ENCODE measurements at places on chromosomes 1 and 21.

GRCh38 chr1:31335007-31335406 lies 37.9 kb downstream of the FABP3 start:
- H3K27me3 ChIP-seq = no peaks in the 10 kb centered on the region
- DNase-seq = no peak
- H3K27ac ChIP-seq = no peak overlapping the region
- peaks cover 4% of the 10 kb centered on the region for H3K36me3 ChIP-seq

DNA sequence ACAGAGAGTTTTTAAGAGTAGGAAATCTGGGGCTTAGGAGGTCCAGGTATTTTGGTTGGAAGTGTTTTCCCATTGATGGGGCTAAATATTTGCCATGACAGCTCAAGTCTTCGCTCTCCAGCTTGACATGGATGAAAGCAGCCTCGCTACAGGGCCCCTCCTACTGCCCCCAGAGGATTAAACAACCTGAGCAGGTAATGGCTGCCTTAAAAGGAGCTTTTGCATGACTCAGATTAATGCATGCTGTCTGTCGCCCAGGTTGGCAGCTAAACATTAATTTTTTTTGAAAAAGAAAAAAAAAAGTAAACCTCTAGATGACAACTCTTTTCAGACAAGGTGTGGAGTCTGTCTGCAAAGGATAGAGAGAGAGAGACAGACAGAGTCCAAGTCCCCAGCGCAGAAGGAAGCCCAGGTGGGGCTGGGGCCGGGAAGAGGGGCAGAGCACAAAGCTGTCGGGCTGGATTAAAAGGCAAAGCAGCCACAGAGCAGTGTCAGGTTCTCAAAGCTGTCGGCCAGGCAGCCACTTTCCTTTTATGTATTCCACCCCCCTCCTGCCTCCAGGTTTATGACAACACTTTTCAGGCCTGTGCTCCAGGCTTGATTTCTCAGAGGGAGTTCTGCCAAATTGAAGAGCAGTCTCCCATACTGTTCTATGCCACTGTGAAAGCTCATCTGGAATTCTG lies 127.9 kb downstream of the CLIC6 start:
- no peaks in the 10 kb centered on the region for H3K36me3 ChIP-seq
- no peaks in the 10 kb centered on the region for H3K4me1 ChIP-seq
- H3K4me3 ChIP-seq = no peak overlapping the region

- H3K4me1 ChIP-seq = no peaks in the 10 kb centered on the region
Observed at GRCh38 chr1:172754609-172755008, 95.7 kb downstream of the FASLG start.

GRCh38 chr1:19287436-19288185 lies 959 bp downstream of the AKR7A3 start:
- no peak overlapping the region for H3K27ac ChIP-seq
- no peak for DNase-seq
- peaks cover 5% of the 10 kb centered on the region for H3K4me1 ChIP-seq

DNA sequence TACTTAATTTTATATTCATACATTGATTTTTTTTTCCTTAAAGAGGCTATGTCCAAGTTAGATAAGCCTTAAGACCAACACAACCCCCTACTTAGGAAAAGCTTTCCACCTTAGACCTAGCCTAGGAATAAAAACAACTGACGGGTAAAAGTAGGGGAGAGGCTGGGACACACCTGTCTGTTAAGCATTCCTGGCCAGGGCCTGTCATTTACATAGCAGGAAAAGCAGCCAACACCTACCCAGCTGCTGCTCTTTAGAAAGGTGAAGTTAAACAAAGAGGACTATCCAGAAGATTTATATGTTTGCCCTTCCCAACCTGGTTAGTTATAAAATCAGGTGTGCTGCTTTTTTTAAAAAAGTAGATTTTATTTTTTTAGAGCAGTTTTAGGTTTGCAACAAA lies 29.1 kb upstream of the SAMD13 start:
- no peak overlapping the region for H3K27ac ChIP-seq
- no peaks in the 10 kb centered on the region for H3K36me3 ChIP-seq
- H3K4me1 ChIP-seq = no peaks in the 10 kb centered on the region
- no peaks in the 10 kb centered on the region for H3K27me3 ChIP-seq

DNA sequence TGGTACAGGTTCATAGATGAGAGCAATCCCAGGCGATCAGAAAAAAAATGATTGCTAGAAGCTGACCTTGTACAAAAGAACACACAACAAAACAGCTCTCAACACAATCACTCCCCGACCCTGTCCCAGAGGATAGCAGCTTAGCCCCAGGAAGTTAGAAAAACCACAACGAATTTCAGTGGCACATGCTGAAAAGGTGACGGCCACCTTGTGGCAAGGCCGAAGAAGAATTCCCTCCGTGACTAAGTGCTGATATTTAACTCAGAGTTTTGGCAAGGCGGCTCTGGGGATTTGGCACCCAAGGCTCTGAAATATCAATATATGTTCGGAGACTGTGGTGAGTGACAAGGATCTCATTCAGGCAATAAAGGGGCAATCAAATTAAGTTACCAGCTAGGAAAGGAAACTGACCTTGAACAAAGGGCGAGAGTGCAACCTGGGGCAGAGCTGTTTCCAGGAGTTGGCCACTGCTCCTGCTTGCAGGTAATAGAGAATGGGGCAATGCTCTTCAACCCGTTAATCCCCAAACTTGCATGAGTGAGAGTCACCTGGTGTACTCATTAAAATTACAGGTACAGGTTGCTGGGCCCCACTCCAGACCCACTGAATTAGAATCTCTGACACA lies 96.2 kb downstream of the BEND5 start:
- no peaks in the 10 kb centered on the region for H3K36me3 ChIP-seq
- H3K27ac ChIP-seq = peak overlapping the region; percentile 84
- no peaks in the 10 kb centered on the region for H3K27me3 ChIP-seq
- H3K4me3 ChIP-seq = no peak overlapping the region
- H3K4me1 ChIP-seq = peaks cover 65% of the 10 kb centered on the region

- H3K27me3 ChIP-seq = no peaks in the 10 kb centered on the region
- no peaks in the 10 kb centered on the region for H3K4me1 ChIP-seq
- DNase-seq = no peak
- H3K27ac ChIP-seq = no peak overlapping the region
Observed at GRCh38 chr1:198003468-198003867, 86.3 kb downstream of the LHX9 start.

GRCh38 chr1:68361346-68361910 lies 88.3 kb downstream of the RPE65 start:
- H3K4me1 ChIP-seq = peaks cover 16% of the 10 kb centered on the region
- H3K27ac ChIP-seq = no peak overlapping the region
- H3K36me3 ChIP-seq = no peaks in the 10 kb centered on the region

GRCh38 chr1:7298145-7298544 lies 473.0 kb upstream of the VAMP3 start:
- H3K27ac ChIP-seq = no peak overlapping the region
- H3K4me3 ChIP-seq = no peak overlapping the region
- no peaks in the 10 kb centered on the region for H3K27me3 ChIP-seq
- no peak for DNase-seq

- DNase-seq = no peak
- no peaks in the 10 kb centered on the region for H3K36me3 ChIP-seq
- H3K27me3 ChIP-seq = no peaks in the 10 kb centered on the region
- no peak overlapping the region for H3K4me3 ChIP-seq
- H3K4me1 ChIP-seq = no peaks in the 10 kb centered on the region
Observed at GRCh38 chr1:219805191-219805590, 123.2 kb downstream of the SLC30A10 start.

GRCh38 chr1:209576392-209577197 lies 6.9 kb upstream of the CAMK1G start:
- H3K4me3 ChIP-seq = no peak overlapping the region
- peak; percentile 27 for DNase-seq
- H3K36me3 ChIP-seq = no peaks in the 10 kb centered on the region
- no peaks in the 10 kb centered on the region for H3K4me1 ChIP-seq

DNA sequence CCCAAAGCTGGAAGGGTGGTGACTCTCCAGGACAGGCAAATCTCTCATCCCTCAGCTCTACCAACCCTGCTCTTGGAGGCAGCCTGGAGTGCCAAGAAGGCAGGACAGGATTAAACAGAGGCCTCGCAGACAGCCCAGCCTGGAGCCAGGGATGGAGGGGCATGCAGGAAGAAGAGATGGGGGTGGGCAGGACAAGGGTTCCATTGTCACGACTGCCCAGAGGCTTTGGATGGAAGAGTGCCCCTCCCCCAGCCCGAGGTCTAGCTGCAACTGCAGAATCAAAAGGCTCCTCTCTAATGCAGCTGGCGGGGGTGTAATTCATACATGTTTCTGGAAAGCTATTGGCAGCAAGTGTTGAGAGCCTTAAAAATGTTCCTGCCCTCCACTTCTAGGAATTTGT lies 8.8 kb downstream of the RAB7B start:
- H3K4me1 ChIP-seq = peaks cover 5% of the 10 kb centered on the region
- no peaks in the 10 kb centered on the region for H3K27me3 ChIP-seq
- no peak for DNase-seq
- H3K27ac ChIP-seq = no peak overlapping the region
- no peaks in the 10 kb centered on the region for H3K36me3 ChIP-seq

DNA sequence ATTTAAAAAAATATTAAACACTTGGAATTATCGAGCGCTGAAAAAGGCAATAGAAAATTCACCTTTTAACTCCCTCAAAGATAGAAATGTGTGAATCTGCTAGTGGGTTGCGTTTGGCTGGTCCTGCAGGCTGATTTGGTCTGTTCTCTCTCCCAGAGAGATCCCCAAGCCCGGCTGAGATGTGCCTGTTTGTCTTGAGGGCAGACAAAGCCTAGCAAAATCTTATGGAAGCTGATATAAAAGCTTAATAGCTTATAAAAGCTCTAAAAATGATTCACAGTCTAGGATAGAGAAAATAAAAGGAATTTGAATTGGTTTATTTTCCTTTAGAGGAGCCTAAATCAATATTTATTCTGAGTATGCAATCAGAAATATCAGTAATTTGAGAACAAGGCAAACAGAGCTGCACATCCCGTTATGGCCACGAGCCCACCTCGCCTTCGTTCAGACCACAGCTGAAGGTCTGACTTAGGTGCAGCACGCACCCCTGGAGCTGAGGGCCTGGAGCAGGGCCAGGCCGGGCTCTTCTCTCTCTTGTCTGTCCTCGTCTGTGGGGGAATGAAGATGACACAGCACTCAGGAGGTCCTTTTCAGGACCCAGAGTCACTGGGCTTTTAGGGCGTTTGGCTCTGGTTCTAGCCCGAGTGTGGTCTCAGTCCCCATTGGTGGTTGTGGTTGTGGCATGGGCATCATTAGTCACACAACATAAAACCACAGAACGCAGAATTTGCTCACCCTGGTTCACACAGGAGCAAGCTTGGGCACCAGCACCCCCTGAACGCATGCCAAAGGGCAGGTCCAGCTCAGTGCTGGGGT lies 18.6 kb downstream of the PDE9A start:
- no peaks in the 10 kb centered on the region for H3K27me3 ChIP-seq
- no peak overlapping the region for H3K4me3 ChIP-seq
- H3K4me1 ChIP-seq = no peaks in the 10 kb centered on the region
- no peak overlapping the region for H3K27ac ChIP-seq
- DNase-seq = no peak
- no peaks in the 10 kb centered on the region for H3K36me3 ChIP-seq

- no peaks in the 10 kb centered on the region for H3K27me3 ChIP-seq
- H3K4me1 ChIP-seq = no peaks in the 10 kb centered on the region
- no peak overlapping the region for H3K4me3 ChIP-seq
- no peak overlapping the region for H3K27ac ChIP-seq
- DNase-seq = no peak
- H3K36me3 ChIP-seq = no peaks in the 10 kb centered on the region
Observed at GRCh38 chr1:208423526-208423925, 179.3 kb upstream of the PLXNA2 start.

DNA sequence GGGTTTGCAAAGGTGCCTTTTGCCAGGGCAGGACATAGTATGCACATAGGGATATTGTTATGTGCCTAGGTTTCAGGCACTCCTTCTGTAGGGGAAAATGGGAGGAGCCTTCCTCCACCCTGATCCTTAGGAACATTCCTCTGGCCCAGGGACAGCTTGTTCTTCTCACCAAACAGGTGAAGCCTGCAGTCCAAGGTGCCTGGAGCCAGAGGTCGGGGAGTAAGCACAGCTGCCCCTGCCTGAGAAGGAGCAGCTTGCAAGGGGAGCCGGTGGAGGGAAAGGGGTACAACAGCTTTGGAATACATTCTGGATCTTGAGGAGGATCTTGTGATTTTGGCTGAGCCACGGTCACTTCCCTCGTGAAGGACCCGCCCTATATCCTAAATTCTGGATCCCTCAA lies 82.4 kb upstream of the CD1D start:
- no peak overlapping the region for H3K4me3 ChIP-seq
- peaks cover 19% of the 10 kb centered on the region for H3K36me3 ChIP-seq
- H3K4me1 ChIP-seq = no peaks in the 10 kb centered on the region

- peaks cover 11% of the 10 kb centered on the region for H3K4me1 ChIP-seq
- H3K27me3 ChIP-seq = no peaks in the 10 kb centered on the region
- H3K36me3 ChIP-seq = no peaks in the 10 kb centered on the region
- no peak for DNase-seq
- H3K4me3 ChIP-seq = no peak overlapping the region
Observed at GRCh38 chr1:177249231-177249630, 78.5 kb downstream of the BRINP2 start.

DNA sequence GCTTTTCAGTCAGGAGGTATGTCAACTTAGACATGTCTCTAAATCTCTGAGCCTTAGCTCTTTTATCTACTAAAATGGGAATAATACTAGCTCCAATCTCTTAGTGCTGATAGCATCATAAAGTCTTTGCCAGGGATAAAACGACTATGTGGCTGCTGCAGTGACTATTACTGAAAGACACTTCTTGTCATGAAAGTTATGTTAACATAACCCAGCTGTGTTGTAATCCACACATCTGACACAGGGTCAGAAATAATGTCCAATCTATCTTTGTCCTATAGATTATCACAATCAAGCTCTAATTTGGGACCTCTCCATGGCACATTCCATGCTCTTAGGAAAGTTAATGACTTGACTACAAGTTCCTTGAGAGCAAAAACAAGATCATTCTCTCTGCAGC lies 62.8 kb downstream of the JAK1 start:
- peaks cover 3% of the 10 kb centered on the region for H3K4me1 ChIP-seq
- H3K4me3 ChIP-seq = no peak overlapping the region
- no peaks in the 10 kb centered on the region for H3K27me3 ChIP-seq

GRCh38 chr1:50419907-50420677 lies 3.2 kb downstream of the DMRTA2 start:
- peaks cover 66% of the 10 kb centered on the region for H3K27me3 ChIP-seq

GRCh38 chr1:98393719-98394118 lies 267.8 kb upstream of the SNX7 start:
- H3K36me3 ChIP-seq = no peaks in the 10 kb centered on the region
- no peaks in the 10 kb centered on the region for H3K27me3 ChIP-seq
- H3K27ac ChIP-seq = no peak overlapping the region

DNA sequence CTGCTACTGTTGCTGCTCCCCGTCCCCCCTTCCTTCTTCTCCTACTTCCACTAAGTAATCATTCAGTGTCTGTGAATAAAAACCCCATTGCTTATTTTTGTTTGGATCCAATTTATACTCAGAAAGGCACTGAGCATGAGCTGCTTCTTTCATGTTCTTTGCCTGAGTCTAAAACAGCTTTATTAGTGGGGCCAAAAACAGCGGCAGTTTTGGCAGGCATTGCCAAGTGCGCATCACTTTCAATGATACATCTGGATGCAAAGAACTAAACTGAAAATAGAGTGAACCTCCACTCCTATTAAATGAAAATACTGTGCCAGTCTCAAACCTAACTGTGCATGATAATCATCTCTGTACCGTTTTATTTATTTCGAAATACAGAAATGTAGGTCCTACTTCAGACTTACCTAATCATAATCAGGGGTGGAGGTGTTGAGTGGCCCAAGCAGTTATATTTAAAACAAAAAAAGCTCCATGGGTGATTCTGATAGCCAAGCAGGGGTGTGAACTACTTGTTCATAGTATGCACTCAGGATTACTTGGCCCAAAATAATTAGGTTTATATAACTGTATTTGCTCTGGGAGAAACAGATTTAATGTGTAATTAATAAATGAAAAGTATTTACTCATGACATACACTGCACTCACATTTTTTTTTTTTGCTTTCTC lies 48.4 kb downstream of the NEK7 start:
- no peaks in the 10 kb centered on the region for H3K27me3 ChIP-seq
- H3K4me1 ChIP-seq = peaks cover 41% of the 10 kb centered on the region
- DNase-seq = no peak
- no peaks in the 10 kb centered on the region for H3K36me3 ChIP-seq
- H3K27ac ChIP-seq = no peak overlapping the region

All from thoracic aorta (tissue), 2 donors.